Eye (tissue), 1 donor: ENCODE measurements at places on chromosomes 2 and 18.

DNA sequence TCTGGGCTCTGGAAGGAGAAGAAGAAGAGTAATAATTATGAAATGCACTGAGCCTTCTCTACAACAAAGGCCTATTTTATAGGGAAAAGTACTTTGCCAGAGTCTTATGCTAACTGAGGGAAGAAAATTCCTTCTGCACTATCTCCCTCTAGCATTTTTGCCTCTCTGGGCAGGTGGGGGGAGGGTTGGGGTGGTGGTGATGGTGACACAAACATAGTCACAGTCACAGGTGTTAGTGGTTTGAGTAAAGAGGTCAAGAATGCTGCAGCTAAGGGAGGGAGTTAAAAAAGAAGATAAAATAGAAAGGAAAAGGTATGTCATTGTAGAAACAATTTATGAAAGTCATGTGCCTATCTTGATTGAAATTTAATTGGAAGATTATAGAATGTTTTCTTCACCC lies 140.8 kb upstream of the COL3A1 start:
- DNase-seq = no peak

- no peak for DNase-seq
Measured at GRCh38 chr2:47145466-47145865, 9.6 kb downstream of the STPG4 start.

GRCh38 chr18:24344509-24344908 lies 53.1 kb downstream of the OSBPL1A start:
- DNase-seq = no peak

- no peak for DNase-seq
Measured at GRCh38 chr2:11889101-11889850, 142.8 kb downstream of the LPIN1 start.

DNA sequence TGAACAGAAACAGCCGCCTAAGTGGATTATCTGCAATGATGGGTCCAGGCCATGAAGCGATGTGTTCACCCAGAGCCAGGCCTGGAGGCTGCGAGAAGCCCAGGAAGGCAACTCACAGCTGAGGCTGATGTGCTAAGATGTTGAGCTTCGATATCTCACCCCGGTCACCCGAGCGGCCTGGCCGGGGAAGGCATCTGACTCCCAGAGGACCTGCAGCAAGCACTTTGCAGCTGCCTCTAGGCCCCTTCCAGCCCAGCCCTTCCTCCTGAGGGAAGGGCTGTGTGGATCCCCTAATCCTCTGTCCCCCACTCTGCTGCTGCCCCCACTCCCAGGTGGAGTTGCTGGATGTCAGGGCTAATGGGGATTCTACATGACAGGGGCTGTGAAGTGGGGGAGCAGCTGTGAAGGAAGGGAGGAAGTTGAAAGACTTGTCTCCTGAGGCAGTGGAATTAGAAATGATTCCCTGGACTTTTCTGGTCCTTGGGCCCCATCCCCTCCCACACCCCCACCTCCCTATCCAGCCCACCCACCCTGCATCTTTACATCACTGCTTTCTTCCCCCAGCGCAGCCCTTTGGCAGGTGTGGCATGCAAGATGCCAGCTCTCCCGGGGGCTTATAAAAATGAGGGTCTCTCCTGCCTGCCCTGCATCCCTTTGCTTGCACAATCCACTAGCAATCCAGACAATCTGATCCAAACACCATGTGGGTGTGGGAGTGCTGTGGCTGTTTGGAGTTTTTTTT lies 4.3 kb downstream of the ATP6V1B1 start:
- DNase-seq = peak; percentile 71

DNA sequence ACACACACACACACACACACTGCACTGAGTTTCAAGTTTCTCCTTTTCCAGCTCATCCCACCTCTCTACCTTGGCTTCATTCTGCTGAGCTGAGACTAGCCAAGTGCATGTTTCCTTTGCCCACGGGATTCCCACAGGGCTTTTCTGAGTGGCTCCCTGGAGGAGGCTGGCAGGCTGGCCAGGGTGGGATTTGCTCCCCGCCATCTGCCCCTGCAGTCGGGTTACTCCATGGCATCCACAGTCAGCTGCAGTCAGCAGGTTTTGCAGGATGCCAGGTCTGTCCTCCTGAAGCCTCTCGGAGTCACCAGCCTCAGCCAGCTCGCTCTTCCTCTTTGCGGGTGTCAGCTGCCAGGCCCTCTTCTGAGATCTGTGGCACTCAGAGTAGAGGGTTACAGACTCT lies 783.7 kb upstream of the SOX11 start:
- DNase-seq = no peak

- DNase-seq = peak; percentile 13
Measured at GRCh38 chr18:53070788-53071187, 730.8 kb downstream of the DCC start.
